ENCODE measurements at places on chromosomes 6 and 20.

DNA sequence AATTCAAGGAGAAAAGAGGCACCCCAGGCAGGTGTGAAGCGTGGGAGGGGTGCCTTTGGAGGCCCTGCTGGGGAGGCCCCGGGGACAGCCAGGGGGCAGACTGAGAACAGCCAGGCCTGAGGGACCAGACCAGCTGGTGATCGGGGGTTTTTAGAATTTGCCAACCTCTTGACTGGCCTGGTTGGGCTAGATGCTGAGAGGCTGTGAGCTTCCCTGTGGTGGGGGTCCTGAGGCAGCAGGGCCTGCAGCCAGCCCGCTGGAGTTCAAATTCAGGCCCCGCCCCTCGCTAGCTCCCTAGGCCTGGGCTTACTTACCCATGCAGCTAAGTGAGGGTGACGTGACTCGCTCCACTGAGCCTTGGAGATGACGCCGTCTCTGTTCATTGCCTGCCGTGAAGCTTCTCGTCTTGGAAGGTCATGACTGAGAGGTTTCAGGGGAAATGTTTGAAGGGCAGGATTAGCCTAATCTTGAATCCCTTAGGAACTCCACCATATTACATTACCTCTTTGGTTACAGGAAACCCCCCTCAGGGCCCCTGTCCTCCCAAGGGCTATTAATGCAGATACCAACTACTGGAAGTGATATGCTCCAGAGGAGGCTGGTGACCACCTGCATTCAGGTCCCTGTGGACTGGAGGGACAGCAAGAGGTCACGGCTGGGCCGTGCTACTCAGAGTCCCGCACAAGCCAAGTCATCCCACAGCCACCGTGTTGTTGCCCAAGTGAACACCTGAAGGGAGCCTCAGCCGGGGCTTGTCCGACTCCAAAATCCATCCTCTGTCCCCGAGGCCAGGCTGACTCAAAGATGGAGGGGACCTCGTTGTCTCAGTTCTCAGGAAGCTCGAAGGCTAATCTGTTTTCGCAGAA lies 73.9 kb upstream of the DUSP22 start:
- no peak for DNase-seq

DNA sequence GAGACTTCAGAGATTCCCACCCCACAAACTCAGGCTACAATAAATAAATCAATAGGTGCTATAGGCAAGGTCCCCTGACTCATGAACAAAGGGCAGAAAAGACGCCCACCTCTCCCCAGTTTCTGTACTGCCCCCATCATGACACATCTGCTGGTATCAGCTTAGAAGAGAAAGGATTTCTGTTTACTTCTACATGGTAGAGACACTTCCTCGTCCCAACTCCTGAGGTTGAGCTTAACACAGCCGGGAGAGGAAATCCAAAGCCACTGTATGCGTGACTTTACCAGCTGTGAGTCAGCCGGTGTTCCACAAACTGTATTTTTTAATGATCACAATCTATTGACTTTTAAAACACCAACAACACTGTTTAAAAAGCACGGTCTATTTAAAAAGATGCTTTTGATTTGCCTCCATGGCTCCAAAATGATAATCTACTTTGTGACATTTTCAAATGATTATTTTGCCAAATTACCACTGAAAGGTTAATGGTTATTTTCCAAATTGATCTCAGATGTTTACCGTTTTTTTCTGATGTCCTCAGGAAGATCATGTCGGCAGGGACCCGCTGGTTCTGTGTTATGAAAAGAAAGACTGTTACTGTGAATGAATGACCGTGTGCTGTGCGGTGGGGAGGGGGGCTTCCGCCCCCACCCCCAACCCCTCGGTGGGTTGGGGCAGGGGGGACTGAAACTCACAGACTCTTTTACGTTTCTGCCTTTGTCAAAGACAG lies 72.5 kb downstream of the ATP9A start:
- DNase-seq, result no peak

GRCh38 chr6:151317103-151317994 lies 74.0 kb downstream of the ZBTB2 start:
- DNase-seq, result no peak

- DNase-seq, result no peak
Observed at GRCh38 chr6:136593748-136594490, 43.7 kb upstream of the MAP7 start.

- peak; percentile 39 for DNase-seq
Observed at GRCh38 chr6:16136091-16136490, 7.2 kb downstream of the MYLIP start.

DNA sequence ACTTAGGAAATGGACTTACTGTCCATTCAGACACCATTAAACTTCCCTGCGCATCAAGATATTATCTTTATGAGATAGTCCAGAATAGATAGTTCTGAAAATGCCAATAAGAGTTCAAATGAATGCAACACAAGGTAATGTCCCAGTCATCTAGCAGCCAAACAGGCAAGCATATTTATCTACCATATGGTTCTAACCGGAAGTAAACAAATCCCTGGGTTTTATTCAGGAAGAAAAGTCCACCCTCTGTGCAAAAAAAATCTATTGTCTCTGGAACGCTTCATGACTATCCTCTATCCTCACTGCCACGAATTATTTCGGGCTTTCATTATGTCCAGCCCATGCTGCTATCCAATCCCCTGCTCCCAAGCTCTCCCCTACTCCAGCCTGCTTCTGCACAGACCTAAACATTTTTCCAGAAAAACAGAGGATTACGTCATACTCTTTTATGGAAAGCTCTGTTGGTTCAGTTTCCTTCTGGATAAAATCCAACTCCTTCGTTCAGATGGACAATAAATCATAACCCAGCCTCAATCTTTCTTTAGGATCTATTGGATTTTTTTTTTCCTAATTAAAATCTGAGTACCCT lies 11.4 kb downstream of the PPIL6 start:
- no peak for DNase-seq

GRCh38 chr6:30557683-30557981 lies 537 bp downstream of the PRR3 start:
- peak; percentile 59 for DNase-seq

GRCh38 chr6:35079311-35080000 lies 61.7 kb downstream of the TCP11 start:
- no peak for DNase-seq

DNA sequence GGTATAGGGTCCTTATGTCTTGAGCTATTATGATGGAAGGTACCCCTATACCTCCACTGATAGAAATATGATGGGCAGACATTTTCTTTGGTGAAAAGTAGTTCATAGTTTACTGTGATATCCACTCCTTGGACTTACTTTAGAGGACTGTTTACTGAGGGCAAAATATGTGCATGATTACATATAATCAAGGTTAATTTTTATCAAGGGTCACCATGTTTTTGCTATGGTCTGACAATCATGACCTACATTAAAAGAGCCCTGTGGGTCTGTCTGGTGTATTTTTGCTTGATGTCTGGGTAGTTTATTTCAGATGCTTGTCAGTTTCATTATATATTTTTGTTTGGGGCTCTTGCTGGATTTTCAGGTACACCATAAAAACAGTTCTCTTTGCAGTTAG lies 40.1 kb downstream of the CDKAL1 start:
- no peak for DNase-seq

- no peak for DNase-seq
Observed at GRCh38 chr6:150696190-150696589, 96.5 kb downstream of the PLEKHG1 start.

- DNase-seq, result no peak
Observed at GRCh38 chr20:37310951-37311350, 21.5 kb downstream of the MANBAL start.

DNA sequence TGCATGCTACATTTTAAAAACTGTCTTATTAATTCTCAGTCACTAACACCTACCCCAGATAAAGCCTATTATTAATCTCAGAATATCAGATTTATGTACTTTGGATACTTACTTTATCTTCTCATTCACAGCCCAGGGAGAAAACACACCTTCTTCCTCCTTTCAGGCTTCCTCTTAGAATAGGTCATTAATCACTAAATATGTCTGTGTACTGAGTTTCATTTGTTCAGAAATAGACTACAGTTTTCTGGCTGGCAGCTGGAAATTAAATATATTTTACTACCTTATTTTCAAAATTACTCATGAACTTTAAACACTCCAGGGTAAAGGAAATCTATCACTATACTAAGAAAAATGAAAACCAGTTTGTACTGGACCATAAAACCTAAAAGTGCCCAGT lies 147.7 kb upstream of the DST start:
- DNase-seq, result no peak

DNA sequence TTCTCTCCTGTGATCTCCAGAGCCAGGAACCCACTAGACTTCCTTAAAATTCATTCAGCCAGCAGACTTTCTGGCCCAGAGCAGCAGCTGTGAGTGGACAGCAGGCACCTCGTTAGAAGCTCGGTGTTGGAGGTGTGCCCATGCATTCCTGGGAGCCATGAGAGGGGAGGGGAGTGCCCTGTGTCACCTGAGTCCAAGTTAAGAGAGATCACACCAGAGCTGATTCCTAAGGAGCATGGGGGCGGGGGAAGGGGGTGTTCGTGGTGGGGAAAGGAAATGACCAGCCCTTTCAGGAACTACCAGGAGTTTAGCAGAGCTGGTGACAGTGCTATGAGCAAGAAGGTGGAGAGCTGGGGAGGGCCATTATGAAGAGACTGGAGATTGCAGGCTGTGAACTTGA lies 46.9 kb downstream of the GFRA4 start:
- DNase-seq, result no peak

GRCh38 chr6:131816869-131817268 lies 9.0 kb downstream of the ENPP1 start:
- DNase-seq, result no peak

- DNase-seq, result no peak
Observed at GRCh38 chr20:63366390-63367365, 5.5 kb upstream of the CHRNA4 start.

DNA sequence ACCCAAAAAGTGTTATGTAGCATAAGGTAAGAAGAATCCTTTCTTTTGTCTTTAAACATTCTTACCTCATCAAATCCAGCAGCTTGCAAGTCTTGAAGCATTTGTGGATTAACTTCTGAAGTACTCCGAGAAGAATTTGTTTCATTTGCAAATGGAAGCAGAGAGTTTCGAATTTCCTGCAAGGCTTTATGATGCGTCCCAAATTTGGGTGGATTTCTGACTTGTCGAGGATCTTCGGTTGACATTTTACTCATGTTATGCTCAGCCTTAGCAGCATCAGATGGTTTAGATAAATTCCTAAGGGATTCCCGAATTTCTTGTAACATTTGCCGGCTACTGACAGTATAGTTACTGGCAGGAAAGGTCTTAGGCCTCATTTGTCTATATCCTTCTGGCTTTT lies 16.2 kb downstream of the LATS1 start:
- no peak for DNase-seq

GRCh38 chr6:55014321-55015088 lies 159.8 kb upstream of the HCRTR2 start:
- no peak for DNase-seq

DNA sequence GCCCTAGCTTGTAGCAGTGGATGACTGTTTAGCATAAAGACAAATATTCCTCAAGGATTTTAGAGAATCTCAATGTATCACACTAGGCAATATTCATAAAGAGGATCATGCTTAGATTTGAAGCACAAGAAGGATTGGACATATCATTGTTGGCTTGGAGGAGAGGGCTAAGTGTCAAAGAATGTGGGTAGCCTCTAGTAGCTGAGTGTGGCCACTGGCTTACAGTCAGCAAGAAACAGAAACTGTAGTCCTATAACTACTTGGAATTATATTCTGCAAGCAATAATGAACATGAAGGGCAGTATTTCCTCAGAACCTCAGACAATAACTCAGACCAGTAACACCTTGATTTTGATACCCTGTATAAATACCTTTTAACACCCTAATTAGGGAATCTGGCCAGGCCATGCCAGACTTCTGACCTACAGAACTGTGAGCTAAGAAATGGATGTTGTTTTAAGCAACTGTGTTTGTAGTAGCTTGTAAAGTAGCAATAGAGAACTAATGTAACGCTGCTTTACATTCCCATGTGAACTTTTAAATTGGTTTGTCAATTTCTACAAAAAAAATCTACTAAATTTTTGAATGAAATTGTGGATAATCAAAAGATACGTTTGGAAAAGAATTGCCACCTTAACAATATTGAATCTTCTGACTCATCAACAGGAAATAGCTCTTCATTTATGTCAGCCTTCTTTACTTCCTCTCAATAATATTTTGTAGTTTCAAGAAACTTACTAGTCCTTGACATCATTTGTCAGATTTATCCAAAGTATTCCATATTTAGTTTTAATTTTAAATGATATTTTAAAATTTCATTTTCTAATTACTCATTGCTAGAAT lies 65.2 kb upstream of the RSPO3 start:
- no peak for DNase-seq

Data from activated CD8-positive, alpha-beta memory T cell treated with anti-CD3 and anti-CD28 coated beads, Interleukin-2, amount 50 U/mL, for 4 hours (primary cell).